ENCODE measurements at places on chromosomes 7 and 10. TPM values are rescaled to one million over a fixed set of nuclear protein-coding genes. Genes with fewer than 3 reads are reported as not detected.

GRCh38 chr7:70390251-70390650, 741.7 kb upstream of the GALNT17 start:
- no peak for DNase-seq

- DNase-seq = no peak
These were observed 4.5 kb downstream of the PI4K2A start for GRCh38 chr10:97644936-97645335.

The CTAGE4 gene
- 2.3 TPM for total RNA-seq

The DRGX gene
- not detected for total RNA-seq

The GSTO1 gene
- 55.7 TPM for total RNA-seq

Measured in sciatic nerve (tissue), 2 donors.